ENCODE measurements at places on chromosomes 12 and 14.

DNA sequence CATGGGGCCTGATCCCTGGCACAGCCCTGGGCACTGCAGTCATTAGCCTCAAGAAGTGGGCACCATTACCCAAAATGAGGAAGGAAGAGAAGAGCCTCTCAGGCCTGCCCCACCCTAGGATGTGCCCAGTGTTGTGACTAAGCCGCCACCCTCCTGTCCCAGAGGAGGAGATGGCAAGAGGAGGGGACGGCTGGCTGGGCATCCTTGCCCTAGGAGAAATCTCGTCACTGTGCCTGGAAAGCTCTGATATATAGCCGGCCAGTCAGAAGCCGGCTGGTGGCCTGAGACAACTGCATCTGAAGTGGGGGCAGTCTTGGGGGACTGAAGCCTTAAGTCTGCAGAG is 115.2 kb downstream of the LGMN start:
- DNase-seq = no peak

- DNase-seq = no peak
Measured at GRCh38 chr14:84937016-84937415, 592.9 kb upstream of the FLRT2 start.

- no peak for DNase-seq
Measured at GRCh38 chr12:108254030-108254429, 85.1 kb downstream of the CMKLR1 start.

DNA sequence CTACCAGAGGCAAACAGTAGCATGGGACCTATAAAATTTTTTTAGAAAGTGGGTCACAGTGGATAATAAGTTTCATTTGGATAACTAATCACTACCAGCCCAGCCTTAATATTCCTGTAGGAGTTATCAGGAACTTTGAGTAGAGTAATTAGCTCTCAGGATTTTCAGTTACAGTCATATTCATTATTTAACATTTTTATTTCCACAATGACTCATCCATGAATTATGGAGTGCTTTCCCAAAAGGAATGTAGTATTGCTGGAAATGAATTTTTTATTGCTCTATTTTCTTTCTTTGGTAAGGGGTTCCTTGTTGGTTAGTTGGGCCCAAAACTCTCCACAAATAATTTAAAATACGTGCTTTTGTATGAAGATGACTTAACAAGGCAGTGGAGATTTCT is 53.7 kb downstream of the ERC1 start:
- DNase-seq = no peak

DNA sequence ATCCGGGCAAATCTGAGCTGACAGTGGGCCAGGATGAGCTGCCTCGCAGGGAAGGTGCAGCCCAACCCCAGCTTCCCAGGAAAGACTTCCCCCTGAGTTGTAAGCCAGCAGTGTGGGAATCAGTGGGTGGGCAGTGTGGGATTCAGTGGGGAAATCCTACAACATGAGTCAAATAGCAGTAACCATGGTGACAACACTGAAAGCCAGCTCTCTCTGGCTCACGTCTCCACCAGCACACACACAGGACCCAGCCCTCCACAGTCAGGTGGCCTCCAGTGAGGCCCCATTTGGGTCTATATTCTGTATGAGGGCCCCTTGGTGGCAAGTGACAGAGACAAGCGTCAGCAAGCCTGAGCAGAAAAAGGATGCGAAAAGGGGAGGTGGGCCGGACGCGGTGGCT is 6.0 kb upstream of the LGALS3 start:
- DNase-seq = no peak

GRCh38 chr12:124854637-124855184 is 9.0 kb downstream of the SCARB1 start:
- no peak for DNase-seq

- DNase-seq = no peak
Measured at GRCh38 chr14:71690478-71690877, 241.8 kb upstream of the RGS6 start.

DNA sequence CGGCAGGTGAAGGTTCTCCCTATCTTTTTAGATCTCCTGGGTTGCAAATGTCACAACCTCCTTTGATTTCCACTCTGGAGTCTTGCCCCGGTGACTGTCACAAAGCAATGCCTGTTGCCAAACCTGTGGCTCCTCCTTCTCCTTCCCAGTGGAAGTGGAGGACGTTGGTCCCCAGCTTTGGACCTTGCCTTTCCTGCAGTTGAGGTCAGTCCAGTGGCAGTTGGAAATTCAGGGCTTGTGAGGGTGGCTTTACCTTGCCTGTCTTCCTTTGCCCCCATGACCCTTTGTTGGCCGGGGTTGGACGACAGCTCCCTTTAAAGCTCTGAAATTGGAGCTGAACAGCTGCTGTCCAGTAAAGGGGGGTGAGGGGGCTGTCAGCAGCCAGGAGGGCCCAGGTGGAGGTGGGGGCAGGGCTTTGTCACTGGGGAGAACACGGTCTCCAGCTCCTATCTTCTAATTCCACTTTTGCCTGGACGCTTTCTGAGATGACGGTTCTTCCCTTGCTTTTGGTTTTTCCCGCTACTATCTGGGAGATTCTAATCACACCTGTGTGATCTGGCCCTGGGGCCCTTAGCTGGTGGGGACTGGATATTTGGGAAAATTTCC is 4.1 kb downstream of the TEAD4 start:
- no peak for DNase-seq

- no peak for DNase-seq
Measured at GRCh38 chr12:124796303-124796960, 67.2 kb downstream of the SCARB1 start.

DNA sequence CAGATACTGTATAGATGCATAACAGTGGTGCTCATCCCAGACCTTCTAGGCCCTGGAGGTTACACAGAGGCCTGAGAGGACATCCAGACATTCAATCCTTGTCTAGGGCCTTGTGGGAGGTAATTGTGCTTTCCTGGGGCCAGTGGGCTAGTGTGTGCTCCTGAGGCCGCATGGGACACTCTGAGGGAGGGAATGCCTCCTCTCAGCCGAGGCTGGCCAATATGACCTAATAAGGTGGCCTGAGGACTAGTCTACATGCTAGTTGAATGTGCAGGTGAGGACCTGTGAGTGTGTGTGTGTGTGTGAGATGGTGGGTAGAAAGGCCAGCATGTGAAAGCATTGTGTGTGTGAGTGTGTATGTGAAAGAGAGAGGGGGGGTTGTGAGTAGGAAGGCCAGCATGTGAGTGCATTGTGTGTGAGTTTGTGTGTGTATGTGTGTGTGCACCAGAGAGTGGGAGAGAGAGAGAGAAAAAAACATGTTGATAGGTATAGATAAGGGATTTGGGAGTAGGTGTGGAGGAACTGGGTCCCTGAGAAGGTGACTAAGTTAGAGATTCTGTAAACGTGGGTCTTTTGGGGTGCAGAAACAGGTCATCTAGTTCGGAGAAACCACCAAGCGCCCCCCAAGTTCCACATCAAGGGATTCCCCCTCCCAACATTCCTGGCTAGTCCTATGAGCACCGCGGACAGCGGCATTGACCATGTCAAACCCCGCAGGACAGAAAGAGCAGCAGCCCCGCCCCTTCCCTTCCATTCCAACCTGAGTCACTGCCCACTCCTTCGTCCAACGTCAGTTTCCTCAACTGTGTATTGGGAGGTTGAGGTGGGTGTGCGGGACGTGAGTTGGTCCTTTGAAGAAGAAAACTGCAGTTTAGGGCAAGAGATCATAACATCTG is 9.7 kb upstream of the KRT81 start:
- no peak for DNase-seq

DNA sequence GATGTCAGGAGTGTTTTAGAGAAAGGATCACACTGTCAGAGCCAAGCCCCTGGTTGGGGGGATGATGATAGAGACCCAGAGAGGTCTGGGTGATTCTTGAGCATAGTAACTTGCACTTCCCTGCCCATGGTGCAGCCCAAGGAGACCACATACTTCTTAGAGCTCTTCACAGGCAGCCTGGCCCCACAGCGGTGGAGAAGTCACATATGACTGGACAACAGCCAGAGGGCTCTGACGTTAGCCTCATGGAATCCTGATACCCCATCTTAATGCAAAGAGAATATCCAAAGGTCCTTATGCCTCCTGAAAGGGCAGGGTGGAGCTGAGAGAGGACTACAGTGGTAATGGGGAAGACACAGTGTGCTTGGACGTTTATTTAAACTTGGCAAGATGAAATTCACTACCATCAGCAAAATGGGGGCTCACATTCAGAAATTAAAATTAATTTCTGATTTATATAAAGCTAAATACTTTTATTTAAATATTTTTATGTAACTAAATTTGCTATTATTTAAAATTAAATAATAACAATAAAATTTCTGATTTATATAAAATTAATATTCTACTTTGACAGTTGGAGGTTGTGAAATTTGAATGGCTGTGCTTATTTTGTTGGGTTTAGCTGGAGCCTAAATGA is 131.3 kb downstream of the KTN1 start:
- no peak for DNase-seq

DNA sequence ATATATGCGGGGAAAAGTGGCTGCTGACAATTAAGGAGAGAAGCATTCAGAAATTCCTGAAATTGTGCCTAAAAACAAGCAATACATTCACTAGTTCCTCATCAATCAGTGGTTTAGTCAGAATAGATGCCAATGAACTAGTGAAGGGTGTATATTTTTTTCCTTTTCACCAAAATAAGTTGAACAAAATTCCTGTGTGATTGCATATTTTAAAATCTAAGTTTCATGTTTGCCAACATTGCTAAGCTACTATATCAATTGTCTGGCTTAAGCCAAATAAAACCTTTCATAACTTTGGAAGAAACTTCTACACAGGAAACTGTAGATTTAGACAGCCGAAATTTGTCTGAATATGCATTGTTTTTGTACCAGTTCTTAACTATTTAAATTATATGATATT is 8.7 kb downstream of the PRKD1 start:
- no peak for DNase-seq
